ENCODE measurements at places on chromosomes 3 and 15. TPM values are rescaled to one million over a fixed set of nuclear protein-coding genes. Genes with fewer than 3 reads are reported as not detected.

P2RY12 gene
- 3.6 TPM for total RNA-seq

EIF3J gene
- total RNA-seq: 65.9 TPM

GRCh38 chr3:44439499-44440295, 37.8 kb downstream of the ZNF445 start:
- DNase-seq: peak; percentile 87

DNA sequence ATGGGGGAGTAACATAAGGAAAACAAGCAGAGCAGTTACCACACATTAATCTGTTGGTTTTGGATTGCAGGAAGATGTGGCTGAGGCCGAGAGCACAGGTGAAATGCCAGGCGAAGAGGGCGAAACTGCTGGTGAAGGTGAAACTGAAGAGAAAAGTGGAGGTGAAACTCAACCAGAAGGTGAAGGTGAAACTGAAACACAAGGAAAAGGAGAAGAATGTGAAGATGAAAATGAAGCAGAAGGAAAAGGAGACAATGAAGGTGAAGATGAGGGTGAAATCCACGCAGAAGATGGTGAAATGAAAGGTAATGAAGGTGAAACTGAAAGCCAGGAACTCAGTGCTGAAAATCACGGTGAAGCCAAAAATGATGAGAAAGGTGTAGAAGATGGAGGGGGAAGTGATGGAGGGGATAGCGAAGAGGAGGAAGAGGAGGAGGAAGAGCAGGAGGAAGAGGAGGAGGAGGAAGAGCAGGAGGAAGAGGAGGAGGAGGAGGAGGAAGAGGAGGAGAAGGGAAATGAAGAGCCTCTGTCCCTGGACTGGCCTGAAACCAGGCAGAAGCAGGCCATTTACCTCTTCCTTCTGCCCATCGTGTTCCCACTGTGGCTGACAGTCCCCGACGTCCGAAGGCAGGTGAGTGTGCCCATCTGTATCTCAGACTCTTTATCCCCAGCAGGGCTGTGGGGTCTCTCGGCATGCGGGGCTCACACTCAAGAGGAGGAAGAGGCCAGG, 28.7 kb downstream of the SLC24A1 start:
- no peak for DNase-seq

DNA sequence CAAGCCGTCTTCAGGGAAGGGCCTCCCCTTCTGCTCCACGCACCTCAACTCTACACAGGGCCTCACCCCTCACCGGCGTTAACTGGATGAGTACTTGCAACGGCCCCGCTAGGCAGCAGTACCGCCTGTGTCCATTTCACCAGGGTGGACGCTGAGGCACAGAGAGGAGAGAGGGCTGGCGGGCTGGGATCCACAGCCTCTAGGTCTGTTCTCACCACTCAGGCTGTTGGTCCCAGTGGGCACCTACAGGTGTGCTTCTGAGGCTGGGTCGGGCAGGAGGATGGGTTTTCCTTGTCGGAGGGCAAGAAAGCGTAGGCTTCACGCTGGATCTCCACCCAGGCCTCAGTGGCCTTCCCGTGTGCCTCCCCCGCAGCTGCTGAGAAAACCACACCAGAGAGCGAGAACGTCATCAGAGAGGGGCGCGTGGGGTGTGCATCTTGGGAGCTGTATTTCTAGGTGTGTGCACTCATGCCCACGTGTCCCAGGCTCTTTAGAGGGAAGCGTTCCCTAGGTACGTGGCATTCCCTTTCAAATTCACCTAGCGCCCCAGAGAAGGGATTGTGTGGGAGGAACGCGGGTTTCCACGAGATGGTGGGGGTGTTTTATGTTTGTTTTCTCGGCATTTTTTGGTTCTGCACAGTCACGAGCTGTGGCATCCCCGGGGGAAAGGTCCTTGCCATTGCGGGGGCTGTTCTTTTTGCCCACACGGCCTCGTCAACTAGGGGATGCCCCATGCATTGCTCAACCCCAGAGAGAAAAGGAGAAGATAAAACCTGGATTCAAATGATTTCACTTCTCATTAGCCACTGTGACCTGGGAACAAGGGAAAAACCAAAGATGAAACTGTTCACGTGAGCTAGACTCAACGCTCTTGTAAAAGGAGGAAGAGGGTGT, 67.7 kb downstream of the MGLL start:
- no peak for DNase-seq

- DNase-seq: no peak
Measured at GRCh38 chr15:62777671-62778070, 264.9 kb upstream of the TPM1 start.
